Foreskin keratinocyte (primary cell): ENCODE measurements at places on chromosomes 2 and 18. TPM values are rescaled to one million over a fixed set of nuclear protein-coding genes. Genes with fewer than 3 reads are reported as not detected.
A peak's percentile ranks its signal among the peaks of the same experiment; 100 is the strongest.

DNA sequence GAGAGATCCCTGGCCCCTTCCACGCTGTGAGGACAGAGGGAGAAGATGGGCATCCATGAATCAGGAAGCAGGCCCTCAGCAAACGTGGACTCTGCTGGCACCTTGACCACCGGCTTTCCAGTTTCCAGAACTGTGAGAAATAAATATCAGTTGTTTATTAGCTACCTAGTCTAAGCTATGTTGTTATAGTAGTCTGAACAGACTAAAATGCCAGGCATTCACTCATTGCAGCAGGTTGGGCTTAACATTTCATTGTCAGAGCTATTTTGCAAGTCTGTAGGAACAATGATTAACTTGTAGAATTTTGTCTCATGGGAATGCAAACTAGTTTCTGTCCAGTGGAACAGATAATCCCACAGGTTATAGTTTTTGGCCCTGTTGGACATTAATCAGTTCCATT is 24.8 kb upstream of the TBC1D8 start:
- no peak for DNase-seq

- no peak for DNase-seq
Measured at GRCh38 chr2:33877348-33878016, 278.4 kb upstream of the FAM98A start.

DNA sequence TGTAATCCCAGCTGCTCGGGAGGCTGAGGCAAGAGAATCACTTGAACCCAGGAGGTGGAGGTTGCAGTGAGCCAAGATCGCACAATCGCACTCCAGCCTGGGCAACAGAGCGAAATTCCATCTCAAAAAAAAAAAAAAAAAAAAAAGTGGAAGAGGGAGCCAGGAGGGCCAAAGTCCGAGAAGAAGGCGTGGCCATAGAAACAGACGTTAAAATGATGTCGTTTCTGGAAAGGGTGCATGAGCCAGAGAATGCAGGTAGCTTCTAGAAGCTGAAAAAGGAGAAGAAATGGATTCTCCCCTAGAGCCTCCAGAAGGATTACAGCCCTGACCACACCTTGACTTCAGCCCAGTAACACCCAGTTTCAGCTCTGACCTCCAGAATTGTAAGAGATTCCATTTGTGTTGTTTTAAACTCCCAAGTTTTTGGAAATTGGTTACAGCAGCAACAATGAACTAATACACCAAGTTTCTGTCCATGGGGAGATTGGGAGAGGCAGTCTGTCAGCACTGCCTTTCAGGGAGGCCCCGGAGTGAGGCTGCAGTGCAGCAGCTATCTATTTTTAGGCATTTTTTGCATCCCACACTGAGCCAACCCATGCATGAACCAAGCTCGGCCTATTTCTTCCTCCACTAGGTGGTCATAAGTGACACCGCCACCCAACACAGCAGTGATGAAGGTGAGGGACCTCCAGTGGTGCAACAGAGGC is 14.2 kb upstream of the TRAF3IP1 start:
- DNase-seq, result no peak

DNA sequence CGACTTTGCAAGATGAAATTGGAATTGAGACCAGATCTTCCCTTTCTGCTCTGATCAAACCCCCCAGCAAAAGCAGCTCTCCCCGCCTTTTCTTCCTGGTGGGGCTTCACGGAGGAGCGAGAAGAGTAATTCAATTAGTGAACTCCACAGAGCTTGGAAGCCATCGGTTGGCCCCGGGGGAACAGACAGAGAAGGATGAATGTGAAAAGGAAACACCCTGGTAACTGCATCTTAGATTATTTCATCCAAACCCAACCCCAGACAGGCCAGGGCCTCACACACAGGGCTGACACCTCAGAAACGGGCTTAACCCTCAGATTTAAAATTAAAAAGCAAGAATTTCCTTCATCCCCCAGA is 18.3 kb downstream of the SMAD7 start:
- no peak for DNase-seq

- no peak for DNase-seq
Measured at GRCh38 chr2:147925886-147926285, 81.1 kb downstream of the ACVR2A start.

DNA sequence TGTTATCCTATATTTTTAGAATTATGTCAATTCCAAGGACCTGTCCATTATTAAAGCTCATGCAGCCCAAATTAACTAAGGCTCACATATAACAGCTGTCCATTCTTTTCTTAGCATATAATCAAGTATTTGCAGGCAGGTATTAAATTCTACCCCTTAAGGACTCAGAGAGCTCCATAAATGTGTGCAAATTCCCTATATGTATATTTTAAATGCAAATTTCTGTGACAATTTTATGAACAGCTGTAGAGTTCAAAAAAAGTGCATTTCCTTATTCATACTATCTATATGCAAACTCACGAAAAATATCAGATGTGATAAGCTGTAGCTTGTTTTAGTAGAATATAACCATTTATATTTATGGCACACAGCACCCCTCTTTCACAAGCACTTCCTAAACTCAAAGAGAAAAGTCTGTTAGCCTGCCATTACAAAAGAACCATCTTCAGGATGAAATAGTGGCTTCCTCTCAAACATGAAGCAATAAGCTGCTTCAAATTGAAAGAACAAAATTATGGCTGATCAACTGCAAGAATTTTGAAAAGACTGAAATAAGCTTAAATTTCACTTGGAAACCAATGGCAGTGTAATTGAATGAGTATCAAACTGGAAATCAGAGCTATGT is 155.0 kb upstream of the REG3G start:
- no peak for DNase-seq

GRCh38 chr18:9568186-9568585 is 46.2 kb downstream of the PPP4R1 start:
- no peak for DNase-seq

DNA sequence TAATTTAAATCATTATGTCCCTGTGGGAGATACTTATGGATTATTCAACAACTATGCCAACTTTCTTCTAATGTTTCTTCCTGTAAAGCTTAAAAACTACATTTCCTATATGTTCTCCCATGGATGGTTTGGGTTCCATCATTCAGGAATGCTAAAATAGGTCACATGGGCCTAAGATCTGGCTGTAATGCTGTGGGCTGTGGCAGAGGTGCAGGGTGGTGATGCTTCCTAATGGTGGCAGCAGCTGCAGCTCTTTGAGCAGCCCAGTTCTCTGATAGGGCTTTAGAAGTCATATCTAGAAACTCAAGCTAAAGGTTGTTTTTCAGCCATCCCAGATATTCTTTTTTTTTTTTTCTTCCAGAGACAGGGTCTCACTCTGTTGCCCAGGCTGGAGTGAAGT is 266.1 kb downstream of the ZNF385B start:
- no peak for DNase-seq

- no peak for DNase-seq
Measured at GRCh38 chr18:74155276-74155675, 7.0 kb downstream of the TIMM21 start.

- DNase-seq, result no peak
Measured at GRCh38 chr2:48235076-48235475, 294.9 kb upstream of the STON1 start.

DNA sequence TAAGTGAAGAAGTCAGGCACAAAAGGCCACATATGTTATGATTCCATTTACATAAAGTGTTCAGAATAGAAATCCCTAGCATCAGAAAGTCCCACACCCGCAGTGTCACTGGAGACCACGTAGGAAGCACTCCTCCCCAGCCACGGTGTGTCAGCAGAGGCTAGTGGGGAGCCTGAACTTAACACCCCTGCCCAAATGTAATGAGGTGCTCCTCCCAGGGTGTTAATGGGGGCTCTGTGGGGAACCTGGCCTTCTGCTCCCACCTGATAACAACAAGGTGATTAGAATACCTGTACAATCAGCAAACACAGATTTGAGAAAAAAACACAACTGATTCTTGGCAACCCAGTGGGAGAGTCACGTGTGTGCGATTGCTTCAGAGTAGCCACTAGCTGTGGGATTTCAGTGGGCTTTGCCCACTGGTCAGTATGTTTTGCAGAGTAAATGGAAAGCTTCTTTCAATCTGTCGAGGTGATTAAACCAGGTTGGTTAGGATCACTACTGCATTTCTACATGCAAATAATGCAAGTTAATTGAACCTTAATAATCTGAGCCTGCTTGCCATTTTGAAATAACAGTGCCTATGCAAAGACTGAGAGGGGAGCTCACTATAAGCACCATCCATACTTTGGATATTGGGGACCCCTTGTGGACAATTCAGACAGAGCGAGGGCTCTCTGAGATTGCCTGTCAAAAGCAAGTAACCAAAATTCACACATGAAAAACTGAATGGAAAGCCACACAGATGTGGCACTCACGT is 20.6 kb upstream of the ATRAID start:
- peak; percentile 37 for DNase-seq

DNA sequence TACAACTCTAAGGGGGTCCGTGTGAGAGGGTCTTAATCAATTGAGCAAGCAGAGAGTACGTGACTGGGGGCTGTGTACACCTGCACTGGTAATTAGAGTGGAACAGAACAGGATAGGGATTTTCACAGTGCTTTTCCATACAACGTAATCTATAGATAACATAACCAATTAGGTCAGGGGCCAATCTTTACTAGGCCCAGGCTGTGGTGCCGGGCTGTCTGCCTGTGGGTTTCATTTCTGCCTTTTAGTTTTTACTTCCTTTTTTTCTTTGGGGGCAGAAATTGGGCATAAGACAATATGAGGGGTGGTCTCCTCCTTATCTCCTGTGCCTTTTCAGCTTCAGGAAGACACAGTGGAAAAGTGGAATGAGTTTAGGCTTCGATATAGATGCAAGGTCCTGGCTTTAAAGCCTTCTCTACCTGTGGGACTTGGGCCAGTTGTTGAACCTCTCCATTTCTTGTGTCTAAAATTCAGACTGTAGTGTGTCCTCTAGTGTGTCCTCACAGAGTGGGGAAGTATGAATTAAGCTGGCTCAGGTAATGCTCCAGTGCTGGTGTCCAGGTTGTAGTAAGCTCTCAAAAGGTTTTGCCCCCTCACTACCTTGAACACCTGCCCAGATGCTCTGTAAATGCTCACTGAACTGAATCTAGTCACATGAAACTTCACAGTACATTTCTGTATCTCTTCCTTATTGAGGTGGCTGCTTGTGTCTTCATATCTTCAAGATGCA is 422.8 kb downstream of the SETBP1 start:
- no peak for DNase-seq

GRCh38 chr18:35415511-35416073 is 38.5 kb upstream of the ZNF396 start:
- DNase-seq, result no peak

GRCh38 chr2:209468846-209469245 is 45.0 kb downstream of the MAP2 start:
- DNase-seq, result peak; percentile 34

- no peak for DNase-seq
Measured at GRCh38 chr2:18584608-18584954, 4.8 kb downstream of the NT5C1B start.

DNA sequence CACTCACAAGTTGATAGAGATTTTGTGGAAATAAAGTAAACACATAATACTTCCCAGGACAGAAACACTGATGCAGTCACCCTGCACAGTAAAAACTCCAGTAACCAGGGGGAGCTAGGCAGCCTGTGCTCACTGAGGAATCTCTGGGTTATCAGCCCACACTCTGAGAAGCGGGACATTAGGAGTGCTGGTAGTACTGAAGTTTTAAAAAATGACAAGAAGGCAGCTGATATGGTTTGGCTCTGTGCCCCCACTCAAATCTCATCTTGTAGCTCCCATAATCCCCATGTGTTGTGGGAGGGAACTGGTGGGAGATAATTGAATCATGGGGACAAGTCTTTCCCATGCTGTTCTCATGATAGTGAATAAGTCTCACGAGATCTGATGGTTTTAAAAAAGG is 31.4 kb downstream of the KCTD1 start:
- no peak for DNase-seq

- DNase-seq, result no peak
Measured at GRCh38 chr2:111636905-111637304, 247.1 kb downstream of the ANAPC1 start.

DNA sequence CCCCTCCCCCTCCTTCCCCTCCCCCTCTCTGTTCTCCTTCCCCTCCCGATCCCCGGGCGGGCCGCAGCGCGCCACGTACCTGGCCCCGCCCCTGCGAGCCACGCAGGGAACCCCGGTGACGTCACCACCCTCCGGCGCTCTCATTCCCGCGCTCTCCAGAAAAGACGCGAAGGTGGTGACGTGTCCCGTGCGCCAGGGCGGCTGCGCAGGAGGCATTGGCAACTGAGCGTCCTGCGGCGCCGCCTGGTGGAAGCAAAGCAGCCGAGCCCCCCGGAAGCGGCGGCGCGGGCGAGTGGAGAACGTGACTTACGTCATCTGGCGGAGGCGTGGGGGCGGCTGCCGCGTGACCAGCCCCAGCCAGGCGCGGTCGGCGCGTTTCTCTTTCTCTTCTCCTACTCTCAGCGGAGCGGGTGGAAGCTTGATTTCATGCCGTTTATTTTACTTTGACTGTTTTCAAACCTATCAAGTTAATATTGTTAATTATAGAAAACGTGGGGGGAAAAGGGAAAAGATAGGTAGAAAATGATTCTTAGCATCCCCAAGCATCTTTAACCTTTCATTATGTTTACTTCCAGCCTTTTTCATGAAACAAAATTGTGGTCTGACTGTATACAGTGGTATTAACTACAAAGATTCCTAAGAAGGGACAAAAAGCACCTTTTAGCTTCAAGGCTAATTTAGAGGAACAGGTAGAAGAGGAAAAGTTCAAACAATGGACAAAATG is 48.1 kb downstream of the C2orf42 start:
- peak; percentile 97 for DNase-seq

- DNase-seq, result no peak
Measured at GRCh38 chr2:88127638-88127887, 299 bp downstream of the FABP1 start.

- DNase-seq, result peak; percentile 29
Measured at GRCh38 chr2:24793761-24794435, 673 bp downstream of the CENPO start.

DNA sequence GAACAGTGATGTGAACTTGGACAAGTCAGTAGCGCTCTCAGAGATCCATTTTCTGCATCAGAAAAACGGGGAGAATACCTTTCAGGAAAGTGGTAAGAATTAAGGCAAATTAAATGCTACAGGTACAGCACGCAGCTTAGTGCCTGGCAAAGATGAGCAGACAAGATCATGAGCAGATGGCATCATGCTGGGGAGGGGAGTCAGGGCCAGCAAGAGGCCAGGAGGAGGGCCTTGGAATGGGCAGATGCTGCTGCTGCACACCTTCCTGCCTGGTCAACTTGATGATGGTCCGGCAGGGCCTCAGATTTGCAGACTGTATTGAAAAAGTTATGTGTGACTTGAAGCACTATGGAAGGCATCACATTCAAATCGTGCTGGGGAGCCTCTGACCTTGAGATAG is 72.9 kb downstream of the GALNT14 start:
- no peak for DNase-seq

DNA sequence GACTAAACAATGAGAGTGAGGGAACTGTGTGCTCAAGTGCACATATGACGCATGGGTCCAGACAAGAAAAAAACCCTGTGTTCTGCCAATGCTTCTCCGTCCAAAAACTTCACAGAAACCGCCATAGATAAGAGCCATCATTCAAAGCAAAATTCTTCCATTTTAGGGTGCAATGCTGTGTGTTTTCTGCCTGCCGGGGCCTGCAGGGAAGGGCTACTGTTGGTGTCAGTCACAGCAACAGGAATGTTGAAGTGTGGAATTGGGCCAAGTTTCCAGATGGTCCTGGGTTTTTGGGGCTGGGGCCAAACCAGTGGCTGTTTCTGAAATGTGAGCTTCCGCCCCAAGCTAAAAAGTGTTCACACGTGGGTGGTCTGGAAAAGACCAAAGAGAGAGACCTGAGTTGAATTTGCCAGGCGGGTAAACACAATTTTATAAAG is 677 bp upstream of the MC2R start:
- DNase-seq, result peak; percentile 15

Gene GRB14
- total RNA-seq, result 2.4 and 2.6 TPM in 2 replicates

Gene TRAPPC12
- 59.5 and 65.6 TPM in 2 replicates for total RNA-seq

Gene BOLL
- total RNA-seq, result not detected in 2 replicates

Gene MYO5B
- 6.8 and 8.4 TPM in 2 replicates for total RNA-seq

Gene SLC5A7
- not detected in 2 replicates for total RNA-seq
